CD8-positive, alpha-beta T cell (primary cell): ENCODE measurements at places on chromosomes 11 and 22.

DNA sequence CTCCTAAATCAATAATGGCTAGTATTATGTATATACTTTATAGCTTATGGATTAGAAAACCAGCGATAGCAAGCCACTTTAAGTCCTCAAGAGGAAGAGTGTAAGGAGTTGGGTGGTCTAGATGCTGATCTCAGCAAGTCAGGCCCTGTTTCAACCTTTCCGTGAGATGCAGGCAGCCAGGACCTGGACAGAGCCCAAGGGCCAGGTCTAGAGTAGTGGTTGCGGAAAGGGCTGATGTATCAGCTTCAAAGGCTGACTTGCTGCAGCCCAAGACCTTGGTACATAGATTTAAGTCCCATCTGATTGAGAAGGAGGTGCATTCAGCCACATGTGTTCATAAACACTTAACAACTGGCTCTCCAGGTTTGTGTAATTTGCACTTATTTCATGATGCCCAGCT is 33.4 kb downstream of the FLI1 start:
- DNase-seq: no peak

- DNase-seq: no peak
These were observed 211.4 kb upstream of the NARS2 start for GRCh38 chr11:78786086-78786485.

- DNase-seq: no peak
These were observed 211.9 kb downstream of the BLID start for GRCh38 chr11:121904148-121904547.

DNA sequence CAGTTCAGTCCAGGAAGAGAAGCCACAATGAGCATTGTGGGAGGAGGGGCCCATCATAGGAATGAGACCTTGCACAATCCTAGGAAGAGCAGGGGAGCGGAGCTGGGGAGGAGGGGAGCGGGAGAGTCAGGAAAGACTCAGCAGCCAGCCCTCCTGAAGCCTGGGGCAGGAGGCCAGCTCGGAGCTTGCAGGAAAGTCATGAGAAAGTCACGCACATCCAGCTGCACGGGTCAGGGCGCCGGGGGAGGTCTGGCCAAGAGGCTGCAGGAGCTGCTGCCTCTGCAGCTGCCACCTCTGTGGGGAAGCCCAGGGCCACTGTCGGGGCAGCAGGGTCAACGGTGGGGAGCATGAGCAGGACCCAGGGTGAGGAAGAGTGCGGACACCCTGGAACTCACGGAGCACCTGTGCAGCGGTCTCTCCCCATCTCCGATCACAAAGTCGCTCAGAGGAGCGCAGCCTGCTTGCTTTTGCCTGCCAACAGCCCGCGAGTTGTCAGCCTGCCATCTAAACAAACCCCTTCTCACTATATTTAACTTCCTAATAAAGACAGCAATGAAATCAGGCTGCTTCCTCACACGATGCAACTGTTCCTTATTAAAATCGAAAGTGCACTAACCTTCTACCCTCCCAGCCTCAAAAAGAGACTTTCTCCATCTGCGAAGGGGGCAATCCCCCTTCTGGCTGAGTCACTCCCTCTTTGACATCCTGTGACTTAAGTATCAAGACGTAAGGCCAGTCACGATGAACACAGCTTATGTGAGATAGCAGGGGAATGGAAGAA is 52.9 kb upstream of the RTL6 start:
- no peak for DNase-seq

DNA sequence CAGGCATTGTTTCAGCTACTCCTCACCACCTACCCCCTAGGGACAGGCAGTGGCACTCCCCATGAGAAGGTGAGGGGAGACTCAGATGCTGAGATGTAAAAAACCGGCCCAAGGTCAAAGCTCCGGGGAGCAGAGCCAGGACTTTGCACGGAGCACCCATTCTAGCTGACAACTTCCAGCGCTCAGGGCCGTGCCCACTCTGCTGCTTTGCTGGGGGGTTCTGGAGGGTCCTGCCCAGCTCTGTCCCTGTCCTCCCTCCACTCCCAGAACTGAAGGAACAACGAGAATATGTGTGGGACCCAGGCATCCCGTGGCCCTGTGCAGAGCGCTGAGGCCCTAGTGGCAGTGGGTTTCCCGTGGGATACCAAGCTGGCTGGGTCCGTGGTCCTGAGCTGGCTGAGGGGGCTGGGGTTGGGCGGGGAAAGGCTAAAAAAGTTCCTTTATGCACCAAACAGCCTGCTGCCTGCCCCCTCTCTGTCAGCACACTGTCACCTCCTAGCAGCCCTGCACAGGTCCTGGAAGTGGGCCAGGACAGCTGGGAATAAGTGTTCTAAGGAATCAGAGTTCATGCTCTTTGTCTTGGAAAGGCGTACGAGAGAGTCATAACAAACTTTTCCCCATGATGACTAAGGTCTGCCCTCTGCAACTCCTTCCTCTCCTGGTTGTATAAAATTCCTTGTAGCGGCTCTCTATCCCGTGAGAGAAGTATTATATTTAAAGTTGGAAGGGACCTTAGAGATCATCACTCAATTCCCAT is 1.9 kb downstream of the MS4A10 start:
- DNase-seq: no peak

GRCh38 chr22:40541300-40541699 is 95.2 kb downstream of the MRTFA start:
- DNase-seq: no peak

- DNase-seq: no peak
These were observed 32.9 kb upstream of the SYT13 start for GRCh38 chr11:45319077-45319476.

- no peak for DNase-seq
These were observed 7.9 kb downstream of the EWSR1 start for GRCh38 chr22:29275819-29276565.

- DNase-seq: no peak
These were observed 37.1 kb upstream of the MMP12 start for GRCh38 chr11:102911758-102912481.

GRCh38 chr11:105824457-105825013 is 197.5 kb downstream of the MSANTD4 start:
- DNase-seq: no peak

DNA sequence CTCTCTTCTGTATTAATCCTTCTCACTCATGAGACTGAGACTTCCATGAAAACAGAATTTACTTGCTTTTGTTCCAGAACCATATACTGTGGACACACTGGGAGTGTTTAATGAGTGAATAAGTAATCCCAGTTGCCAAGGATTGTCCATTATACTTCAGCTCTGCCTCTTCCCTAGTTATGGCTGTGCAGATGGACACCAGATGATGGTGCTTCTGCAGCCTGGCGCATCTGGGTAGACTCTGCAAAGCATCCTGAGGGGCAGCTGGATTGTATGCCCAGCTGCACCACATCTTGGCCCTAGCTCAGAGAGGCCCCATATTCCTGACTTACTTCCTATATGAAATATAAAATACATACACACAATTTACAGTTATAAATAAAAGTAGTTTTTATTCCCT is 43.5 kb downstream of the DBX1 start:
- no peak for DNase-seq

DNA sequence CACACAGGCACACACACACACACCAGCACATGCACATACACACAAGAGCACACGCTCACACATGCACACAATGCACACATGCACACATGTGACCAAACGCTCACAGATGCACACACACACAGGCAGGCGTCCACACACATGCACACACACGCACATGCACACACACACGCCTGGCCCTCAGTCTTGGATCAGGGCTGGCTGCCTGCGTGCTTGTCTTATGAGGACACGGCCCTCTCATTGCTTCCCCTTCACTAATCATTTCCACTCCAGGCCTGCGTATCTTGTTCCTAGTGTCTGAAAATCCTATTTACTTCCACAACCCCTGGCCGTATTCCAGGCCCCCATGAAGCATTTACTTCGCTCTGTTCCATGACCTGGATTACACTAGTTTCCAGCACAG is 740.5 kb downstream of the BRD1 start:
- DNase-seq: no peak

- no peak for DNase-seq
These were observed 1276.1 kb downstream of the LRRC4C start for GRCh38 chr11:40183073-40184064.

DNA sequence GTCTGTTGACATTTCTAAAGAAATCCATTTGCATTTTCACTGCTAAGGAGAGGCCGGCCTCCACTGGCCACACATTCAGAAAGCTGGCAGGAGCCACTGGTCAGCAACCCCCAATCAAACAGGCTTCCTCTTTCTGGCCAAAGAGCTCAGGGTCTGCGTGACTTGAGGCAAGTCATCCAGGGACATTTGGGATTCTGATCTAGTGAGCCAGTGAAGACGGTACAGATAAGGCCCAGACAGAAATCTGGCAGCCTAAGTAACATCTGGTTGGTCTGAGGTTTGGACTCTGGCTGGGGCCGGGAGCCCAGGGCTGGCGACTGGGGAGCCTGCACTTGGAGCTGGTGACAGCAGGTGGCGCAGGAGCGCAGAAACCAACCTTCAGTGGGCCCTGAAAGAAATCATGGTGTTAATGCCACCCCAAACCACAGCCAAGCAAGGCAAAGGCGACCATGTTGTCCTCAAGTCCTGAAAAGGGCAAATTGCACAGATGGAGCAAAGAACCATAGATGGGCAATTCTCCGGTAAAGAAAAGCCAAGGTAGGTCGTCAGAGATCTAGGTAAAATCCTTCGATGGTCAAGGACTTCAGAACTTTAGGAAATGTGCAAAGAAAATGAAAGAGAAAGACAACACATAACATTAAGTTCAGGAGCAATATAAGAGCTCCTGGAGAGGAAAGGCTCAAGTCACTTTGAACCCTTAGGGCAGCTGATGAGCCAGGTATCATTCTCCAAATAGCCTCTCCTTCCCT is 99.4 kb upstream of the BLID start:
- peak; percentile 12 for DNase-seq
